Stimulated activated CD8-positive, alpha-beta memory T cell treated with anti-CD3 and anti-CD28 coated beads, Interleukin-2, amount 100 ng/mL, for 48 hours (primary cell): ENCODE measurements at places on chromosomes 7 and 10.
A peak's percentile ranks its signal among the peaks of the same experiment; 100 is the strongest.

GRCh38 chr7:28573059-28573553, 160.8 kb downstream of the CREB5 start:
- DNase-seq = no peak

DNA sequence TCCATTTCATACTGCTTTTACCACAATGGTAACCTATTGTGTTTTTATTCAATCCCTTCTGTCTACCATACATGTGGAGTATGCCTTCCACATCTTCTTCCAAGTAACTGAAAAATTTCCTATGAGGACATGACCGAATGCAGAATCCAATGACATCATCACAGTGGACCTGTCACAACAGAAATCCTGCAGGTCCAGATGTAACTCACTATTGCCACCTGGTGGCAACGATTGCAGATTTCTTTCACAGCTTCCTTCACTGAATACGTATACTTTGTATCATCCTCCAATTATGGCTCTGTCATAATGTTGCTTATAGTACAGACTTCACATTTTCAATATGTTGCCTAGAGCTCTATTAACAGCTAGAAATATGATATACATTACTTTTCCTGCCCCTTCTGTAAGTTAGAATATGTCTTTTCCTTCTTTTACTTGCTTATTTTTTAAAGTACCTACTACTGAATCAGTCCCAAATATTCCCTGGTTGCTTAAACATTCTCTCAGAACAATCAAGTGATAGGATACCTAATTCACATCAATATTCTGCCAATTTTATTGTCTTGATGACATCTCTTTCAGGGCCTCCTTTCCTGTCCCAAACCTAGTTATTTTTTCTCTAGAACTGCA, 45.4 kb downstream of the SLC13A1 start:
- peak; percentile 5 for DNase-seq

DNA sequence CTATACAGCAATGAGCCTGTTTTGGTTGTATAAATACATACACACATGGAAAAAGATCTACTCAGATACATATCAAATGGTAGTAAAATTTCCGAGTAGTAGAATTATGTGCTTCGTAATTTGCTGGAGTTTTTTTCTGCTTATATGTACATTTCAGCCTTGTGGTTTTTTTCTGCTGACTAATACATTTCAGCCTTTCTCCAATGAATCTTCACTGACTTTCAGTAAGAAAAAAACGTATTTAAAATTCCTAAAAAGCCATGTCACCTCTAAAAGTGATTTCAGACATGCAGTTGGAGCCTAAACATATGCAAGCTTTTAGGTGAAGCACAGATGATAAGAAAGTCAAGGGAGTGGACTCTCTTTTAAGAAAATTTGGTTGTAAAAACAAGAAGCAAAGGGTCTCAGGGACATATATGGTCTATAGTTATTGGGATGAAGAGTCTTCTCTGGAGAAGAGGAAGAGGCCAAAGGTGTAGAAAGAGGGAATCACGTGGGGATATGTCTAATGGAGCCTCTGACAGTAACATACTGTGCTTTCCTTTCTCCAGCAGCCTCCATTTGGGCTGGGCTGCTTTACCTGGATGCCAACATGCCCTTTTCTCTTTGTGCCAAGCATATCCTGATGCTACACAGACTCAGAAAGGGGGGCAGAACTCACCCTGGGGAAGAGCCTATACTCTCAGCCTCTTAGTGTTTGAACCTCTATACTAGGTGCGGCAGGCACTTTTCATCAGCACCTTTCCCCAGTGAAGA, 2.4 kb downstream of the AMPH start:
- no peak for DNase-seq

GRCh38 chr7:79877874-79878465, 256.7 kb upstream of the GNAI1 start:
- no peak for DNase-seq

- DNase-seq = no peak
These were observed 3.6 kb upstream of the ZEB1 start for GRCh38 chr10:31315453-31315852.

DNA sequence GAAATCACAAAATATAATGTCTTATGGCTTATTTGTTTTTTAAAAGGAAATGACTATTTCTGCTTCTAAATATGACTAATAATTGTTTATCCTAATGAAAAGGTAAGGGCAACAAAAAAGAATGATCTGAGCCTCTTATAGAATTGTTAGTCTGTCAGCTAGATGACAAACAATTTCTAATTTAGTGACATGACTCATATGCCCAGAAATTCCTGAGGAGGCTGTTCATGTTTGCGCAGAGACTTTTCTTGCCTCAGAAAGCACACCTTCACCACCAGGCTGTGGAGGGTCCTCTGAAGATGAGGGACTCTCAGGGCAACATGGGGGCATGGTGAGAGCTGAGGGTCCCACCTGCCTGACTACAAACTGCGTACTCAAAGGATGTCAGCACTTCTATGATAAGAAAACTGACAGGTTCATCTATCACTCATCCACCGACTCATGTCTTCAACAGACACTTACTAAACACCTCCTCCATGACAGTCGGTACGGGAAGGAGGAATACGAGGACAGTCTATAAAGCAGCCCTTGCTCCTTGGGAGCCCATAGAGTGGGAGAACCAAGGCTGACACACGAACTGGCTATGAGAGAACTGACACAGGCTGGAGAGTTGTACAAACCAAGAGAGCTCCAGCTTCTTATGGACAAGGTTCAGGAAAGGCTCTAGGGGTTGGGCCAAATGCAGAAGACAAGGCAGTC, 102.0 kb downstream of the PKD1L1 start:
- DNase-seq = no peak

DNA sequence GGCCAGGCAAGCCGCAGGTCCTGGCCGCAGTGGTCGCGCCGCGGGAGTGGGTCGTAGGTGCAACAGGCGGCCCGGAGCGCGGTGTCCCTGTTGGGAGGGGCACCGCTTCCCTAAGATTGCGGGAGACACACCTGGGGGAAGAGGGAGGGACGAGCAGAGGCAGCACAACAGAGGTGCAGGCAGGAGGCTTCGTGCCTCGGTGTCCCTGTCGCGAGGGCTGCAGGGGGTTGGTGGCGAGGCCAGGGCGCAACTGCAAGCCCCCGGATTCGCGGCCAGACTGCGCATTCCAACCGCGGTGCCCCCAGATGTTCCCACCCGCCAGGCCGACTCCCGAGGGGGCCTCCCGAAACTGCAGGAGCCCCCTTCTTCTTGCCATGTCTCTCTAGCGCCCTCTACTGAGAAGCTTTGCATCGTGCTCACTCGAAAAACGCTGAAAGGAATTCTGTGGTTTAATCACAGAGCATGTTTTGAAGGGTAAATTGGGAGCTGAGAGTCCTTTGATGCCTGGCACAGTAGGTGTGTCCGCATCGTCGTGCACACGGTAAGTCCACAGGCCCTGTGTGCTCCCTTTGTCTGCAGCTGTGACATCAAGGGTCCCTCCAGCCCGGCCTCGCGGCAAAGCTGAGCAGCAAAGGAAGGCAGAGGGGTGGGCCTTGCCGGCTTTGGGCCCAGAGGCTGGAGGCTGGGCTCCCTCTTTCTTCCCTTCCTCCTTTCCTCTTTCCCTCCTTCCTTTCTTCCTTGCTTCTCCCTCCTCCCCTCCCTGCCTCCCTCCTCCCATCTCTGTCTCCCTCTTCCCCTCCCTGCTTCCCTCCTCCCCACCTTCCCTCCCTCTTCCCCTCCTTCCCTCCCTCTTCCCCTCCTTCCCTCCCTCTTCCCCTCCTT, 6.2 kb upstream of the MBL2 start:
- no peak for DNase-seq

- no peak for DNase-seq
These were observed 1004.2 kb downstream of the GRID1 start for GRCh38 chr10:85362401-85362800.

DNA sequence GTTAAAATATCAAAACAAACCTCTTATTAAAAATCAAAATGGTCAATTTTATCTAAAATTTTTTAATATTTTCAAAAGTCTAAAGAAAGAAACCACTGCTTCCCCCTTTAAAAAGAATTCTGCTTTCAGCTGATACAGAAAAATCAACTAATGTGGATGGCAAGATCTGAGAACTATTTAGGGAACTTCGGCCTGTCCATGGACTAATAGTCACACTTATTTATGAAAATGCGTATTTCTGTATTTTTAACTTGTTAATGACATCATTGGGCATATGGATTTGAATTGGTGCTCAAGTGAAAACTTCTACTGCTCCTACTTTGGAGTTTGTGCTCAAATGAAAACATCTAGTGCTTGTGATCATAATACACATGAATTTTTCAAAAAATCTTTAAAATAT, 31.9 kb downstream of the RNLS start:
- DNase-seq = no peak

DNA sequence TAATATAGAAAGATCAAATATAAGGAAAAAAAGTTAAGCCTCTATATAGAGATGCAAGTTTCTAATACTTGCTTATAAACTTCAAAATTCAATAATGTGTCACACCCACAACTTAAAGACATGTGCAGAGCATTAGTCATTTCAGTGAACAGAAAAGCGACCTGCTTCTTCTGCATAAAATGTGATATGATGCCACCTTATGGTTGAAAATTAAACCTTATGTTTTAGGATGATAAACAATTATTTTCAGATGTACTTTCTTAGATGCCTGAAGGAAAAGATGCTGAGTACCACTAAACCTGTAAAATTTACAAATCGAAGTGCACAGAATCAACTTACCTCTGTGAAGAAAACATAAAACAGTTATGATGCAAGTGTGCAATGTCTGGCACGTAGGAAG, 96.0 kb downstream of the MTERF1 start:
- DNase-seq = no peak

DNA sequence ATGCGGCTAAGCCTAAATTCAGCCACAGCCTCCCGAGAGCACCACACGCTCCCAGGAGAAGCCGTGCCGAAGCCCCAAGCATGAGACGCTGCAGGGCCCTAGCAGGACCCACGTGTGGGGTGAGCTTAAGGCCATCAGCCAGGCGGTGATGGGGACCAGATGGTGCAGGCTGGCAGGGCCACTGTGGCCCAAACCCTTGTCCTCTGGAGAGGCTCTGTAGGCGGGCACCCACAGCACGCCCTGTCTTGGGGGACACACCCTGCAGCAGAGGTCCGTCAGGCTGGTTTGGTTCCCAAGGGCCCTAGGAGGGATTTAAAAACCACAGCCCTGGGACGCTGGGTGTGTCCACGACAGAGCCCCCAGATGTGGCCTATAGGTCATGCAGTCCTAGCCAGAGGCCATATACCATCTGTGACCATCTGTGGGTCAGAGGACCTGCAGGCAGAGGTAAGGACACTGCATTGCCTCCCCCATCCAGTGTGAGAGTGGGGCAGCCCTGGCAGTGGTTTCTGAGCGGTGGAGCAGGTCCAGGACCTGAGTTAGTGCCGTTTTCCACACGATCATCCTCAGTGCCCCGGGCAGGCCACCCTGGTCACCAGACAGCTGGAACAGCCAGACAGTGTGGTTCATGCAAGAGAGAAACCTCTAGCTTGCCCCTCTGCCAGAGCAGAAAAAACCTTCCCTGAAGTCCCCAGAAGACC, 39.6 kb upstream of the INPP5A start:
- no peak for DNase-seq

DNA sequence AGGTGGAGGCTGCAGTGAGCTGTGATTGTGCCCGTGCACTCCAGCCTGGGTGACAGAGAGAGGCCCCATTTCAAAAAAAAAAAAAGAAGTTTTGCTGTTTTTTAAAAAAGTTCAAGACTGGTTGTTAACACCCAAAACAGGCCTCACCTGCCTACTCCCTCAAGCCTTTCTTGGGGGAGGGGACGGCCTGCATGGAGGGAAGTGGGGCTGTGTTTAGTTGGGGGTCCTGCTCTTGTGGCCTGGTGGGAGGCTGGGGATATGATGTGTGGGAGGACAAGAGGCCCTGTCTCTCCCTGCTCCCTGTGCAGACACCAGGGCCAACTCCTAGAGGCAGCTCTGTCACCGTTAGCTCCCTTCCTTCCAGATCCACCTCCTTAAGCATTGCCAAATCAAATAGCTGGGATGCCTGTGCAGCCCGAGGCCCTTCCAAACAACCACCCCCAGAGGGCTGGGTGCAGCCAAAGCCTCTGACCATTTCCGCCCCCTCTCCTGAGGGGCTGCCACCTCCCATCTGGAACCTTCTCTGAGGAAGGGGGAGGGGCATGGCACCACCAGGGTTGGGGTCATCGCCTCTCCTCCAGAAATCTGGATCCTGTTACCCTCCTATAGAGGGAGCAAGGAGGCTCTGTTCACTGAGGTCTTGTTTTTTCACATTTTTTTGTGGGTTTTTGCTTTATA, 32.9 kb upstream of the ANKRD2 start:
- no peak for DNase-seq

- no peak for DNase-seq
These were observed 142.4 kb downstream of the CUBN start for GRCh38 chr10:16987206-16987621.

DNA sequence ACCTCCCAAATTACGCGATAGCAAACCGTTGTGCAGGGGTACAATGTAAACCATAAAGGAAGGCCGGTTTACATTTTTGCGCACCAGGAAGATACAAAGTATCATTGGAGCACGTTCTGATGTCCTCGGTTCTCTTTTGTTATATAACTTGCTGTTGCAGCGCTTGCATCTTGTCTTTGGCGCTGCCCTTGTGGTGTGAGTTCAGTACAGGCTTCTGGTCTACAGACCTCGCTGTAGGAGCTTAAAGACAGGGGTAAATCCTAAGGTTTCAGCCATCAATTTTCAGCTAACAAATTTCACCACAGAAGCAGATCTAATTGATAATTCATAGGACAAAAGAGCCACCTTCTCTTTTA, 1.5 kb upstream of the MKX start:
- no peak for DNase-seq

- no peak for DNase-seq
These were observed 29.6 kb downstream of the ABCB4 start for GRCh38 chr7:87445897-87446296.

GRCh38 chr7:50262916-50263690, 41.4 kb upstream of the IKZF1 start:
- no peak for DNase-seq

DNA sequence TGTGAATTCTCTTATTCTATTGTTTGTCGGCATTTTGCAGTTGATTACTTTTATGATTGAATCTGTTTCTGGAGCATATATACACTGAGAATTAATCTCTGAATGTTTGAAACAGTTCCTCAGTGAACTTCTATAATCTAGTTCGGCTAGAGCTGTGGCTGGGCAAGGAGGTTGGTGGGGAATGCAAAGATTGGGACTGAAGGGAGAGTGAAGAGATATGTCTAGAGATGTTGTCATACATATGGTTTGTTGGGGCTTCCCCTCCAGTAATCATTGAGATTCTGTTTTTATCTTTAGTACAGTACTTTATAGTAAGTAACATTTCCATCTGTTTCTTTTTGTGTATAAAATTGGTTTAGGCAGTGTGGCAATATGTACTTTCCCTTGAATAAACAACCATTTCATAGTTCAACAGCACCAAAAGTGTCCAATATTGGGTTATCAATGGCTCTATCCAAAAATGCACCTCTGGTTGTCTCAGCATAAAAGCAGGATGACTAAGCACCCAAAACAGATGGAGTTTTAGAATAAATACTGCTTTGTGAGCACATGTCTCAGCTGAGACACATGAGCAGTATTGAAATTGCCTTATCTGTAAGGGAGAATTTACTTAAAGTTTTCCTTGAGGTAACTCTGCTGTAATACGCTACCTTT, 36.7 kb downstream of the WAC start:
- DNase-seq = no peak

- no peak for DNase-seq
These were observed 89.3 kb upstream of the PCBD1 start for GRCh38 chr10:70977625-70978024.
